ENCODE measurements at places on chromosomes 1 and 21. TPM values are rescaled to one million over a fixed set of nuclear protein-coding genes. Genes with fewer than 3 reads are reported as not detected.

Gene TRIM67
- total RNA-seq: not detected

Gene PRKCZ
- 52.5 TPM for total RNA-seq

Gene KRTAP10-2
- total RNA-seq: 0.16 TPM

Gene RIMKLA
- total RNA-seq: 17.3 TPM

Gene DISC1
- 6.6 TPM for total RNA-seq

Gene CLCN6
- 22.3 TPM for total RNA-seq

Gene SLX9
- 81.0 TPM for total RNA-seq

Gene DNAJC28
- total RNA-seq: 2.6 TPM

Gene REN
- total RNA-seq: not detected

Gene UBL4B
- not detected for total RNA-seq

Gene LEMD1
- total RNA-seq: 26.3 TPM

Data from WTC11 (cell line).